Fibroblast of skin of right biceps (primary cell): ENCODE measurements at places on chromosomes 6 and 20.

DNA sequence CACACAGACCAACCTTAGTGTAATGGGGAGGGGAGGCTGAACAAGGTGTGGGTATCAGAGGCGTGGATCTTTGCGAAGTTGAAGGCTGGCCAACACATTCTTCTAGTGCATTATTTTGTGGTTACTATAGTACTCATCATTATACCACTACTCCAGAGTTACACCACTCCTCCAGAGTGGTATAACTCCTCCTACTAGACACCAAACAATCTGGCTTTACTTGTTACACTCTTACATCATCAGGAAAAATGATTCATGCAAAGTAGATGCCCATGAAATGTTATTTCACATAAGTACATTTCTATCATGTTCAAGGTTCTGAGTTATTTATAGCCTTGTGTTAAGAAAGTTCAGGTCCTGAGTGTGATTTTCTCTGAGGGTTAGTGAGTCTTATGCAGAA, 443.1 kb upstream of the OPRM1 start:
- DNase-seq, result peak; percentile 36

- no peak for DNase-seq
These were observed 444.5 kb upstream of the IMPG1 start for GRCh38 chr6:76516924-76517323.

DNA sequence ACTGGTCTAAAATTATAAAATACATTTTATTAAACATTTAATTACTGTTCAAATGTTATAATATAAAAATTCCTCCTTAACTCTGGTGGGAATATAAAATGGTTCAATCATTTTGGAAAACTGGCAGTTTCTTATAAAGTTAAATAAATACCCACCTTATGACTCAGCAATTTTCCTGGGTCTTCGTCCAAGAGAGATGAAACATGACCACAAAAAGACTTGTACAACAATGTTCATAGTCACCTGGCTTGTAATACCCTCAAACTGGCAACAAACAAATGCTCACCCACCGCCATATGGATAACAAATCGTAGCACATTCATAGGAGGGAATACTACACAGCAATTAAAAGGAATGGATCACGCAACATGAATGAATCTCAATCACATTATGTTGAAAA, 66.0 kb upstream of the RIN2 start:
- DNase-seq, result peak; percentile 40

DNA sequence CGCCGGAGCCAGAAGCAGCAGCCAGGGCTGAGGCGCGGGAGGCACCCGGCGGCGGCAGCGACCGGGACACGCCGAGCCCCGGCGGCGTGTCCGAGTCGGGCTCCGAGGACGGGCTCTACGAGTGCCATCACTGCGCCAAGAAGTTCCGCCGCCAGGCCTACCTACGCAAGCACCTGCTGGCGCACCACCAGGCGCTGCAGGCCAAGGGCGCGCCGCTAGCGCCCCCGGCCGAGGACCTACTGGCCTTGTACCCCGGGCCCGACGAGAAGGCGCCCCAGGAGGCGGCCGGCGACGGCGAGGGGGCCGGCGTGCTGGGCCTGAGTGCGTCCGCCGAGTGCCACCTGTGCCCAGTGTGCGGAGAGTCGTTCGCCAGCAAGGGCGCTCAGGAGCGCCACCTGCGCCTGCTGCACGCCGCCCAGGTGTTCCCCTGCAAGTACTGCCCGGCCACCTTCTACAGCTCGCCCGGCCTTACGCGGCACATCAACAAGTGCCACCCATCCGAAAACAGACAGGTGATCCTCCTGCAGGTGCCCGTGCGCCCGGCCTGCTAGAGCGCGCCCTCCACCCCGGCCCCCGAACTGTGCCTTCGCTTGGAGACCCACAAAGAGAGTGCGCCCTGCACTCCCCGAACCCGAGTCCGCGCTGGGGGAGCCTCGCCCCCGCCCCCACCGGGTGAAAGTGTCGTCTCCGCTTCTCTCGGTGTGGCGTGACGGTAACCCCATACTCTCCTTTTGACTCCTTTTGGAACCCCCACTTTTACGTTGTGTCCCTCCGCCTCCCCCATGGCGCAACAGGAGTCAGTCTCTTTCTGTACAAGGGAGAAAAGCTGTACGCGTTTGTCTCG, 1.6 kb downstream of the INSM1 start:
- DNase-seq, result no peak

DNA sequence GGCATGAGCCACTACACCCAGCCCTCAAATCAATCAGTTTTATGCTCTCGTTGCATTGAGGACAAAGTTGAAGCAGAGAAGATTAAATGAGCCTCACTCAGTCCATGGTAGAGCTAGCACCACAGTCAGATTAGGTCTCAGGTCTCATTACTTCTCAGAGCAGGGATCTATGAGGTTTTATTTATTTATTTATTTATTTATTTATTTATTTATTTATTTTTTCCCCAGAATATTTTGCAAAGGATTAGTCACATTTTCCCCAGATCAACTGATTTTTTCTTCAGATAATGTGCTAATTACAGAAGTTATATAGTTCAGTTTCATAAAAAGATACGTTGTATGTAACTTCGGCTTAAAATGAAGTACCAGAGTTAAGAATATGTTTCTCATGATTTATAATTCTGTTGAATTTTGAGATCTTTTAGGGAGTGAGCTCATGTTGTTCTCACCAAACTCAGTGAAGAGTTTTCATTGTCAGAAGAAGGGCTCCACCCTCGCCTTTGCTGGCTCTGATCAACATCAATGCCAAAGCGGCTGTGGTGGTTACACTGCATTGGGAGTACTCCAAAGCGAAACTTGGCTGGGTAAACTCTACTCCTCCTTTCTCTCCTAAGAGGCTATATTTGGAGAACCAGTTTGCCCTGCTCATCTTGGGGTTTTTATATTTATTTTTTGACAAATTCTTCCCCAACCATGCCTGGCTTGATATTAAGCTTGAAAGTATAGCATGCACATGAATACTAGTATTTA, 12.9 kb upstream of the ID4 start:
- no peak for DNase-seq

DNA sequence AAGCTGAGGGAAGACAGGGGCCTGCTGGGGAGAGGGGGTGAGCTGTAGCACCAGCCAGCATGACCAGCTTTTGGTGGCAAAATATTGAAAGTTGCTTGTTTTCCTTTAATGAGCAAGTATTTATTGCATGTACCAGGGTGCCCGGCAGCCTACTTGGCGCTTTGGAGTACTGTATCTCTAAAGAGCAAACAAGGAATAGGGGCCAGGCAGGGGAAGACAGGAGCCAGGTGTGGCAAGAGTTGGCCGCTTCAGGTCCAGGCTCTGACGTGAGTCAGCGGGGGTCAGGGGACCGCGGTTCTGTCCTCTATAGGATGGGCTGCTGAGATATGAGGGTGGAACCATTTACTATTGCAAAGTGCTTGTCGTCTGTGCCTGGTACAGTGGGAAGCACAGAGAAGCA, 63.1 kb downstream of the PSMG4 start:
- no peak for DNase-seq

- no peak for DNase-seq
These were observed 104.0 kb upstream of the HMGN3 start for GRCh38 chr6:79338493-79338892.
